G401 (cell line): ENCODE measurements at places on chromosomes 16 and 17.

DNA sequence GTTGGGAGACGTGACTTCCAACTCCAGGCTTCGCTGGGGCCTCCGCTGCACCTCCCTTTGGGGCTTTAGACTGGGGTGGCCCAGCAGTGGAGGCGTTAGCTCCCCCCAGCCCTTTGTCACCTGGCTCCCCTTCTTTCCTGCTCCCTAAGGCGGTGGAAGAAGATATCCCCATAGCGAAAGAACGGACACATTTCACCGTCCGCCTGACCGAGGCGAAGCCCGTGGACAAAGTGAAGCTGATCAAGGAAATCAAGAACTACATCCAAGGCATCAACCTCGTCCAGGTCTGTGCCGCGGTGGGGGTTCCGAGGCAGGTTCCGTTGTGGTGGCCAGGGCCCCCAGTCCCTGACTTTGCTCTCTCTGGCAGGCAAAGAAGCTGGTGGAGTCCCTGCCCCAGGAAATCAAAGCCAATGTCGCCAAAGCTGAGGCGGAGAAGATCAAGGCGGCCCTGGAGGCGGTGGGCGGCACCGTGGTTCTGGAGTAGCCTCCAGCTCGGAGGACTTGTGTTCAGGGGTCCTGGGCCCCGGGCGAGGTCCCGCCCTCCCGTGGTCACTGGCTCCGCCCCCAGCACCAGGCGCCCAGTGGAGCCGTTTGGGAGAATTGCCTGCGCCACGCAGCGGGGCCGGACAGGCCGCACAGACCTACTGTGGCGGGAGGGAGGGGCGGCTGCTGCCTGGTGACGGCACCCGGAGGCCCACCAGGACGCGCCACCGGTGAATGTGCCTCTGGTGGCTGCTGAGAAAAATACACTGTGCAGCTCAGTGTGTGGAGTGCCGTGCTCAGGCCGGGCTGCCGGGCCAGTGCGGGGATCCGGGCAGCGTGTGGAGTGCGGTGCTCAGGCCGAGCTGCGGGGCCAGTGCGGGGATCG is 3.8 kb downstream of the MRPL12 start:
- DNase-seq: no peak

- DNase-seq: no peak
Measured at GRCh38 chr16:65773301-65773874, 593.1 kb upstream of the CDH5 start.

DNA sequence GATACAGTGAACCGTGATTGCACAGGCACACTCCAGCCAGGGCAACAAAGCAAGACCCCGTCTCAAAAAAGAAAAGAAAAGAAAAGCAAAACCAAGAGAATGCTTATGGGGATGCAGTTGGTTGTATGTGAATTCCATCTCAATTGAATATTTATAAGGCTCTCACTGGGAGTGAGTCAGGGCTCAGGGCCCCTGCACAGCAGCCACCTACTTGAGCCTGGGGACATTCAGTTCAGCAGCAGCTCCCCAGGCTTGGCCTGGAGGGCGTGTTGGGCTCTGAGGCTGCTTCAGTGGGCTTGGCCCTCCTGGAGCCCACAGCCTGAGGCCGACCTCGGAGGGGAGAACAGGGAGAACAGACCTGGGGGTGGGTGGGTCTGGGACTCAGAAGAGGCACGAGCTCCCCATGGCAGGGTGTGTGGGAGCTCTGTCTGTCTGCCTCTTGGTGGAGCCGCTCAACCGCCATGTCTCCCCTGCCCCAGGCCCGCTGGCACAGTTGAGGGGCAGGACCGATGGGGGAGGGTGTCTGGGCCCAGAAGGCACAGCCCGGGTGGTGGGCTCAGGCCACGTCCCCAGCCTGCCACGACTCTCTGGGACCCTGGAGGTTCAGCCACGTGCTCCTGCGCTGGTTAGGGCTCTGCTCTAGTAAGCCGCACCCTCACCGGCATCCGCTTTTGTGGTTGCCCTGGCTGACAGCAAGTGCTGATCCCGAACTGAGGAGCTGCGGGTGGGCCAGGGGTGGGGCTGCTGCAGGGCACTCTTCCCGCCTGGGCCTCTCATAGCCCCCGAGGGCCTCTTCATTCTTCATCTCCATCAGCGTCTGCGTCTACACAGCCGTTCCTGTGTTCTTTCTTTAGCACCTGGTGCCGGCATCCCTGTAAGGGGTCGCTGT is 24.8 kb downstream of the ZFPM1 start:
- no peak for DNase-seq

DNA sequence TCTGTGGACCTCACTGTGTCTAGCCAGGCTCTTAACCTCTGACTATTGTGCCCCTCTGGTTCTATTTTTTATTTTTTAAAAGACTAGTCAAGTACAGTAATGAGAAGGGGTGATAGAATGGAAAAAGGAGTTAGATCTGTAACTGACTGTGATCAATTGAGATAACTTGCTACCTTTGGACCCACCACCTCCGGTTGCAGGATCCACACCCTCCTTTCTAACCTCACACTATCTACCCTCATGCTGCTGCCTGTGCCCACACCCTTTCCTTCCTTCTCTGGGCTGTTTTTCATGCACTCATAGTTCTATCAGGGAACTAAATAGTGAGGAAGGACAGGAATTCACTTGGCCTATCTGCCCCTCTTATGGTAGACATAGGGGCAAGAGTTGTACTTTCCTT is 172.3 kb downstream of the KATNIP start:
- DNase-seq: no peak

DNA sequence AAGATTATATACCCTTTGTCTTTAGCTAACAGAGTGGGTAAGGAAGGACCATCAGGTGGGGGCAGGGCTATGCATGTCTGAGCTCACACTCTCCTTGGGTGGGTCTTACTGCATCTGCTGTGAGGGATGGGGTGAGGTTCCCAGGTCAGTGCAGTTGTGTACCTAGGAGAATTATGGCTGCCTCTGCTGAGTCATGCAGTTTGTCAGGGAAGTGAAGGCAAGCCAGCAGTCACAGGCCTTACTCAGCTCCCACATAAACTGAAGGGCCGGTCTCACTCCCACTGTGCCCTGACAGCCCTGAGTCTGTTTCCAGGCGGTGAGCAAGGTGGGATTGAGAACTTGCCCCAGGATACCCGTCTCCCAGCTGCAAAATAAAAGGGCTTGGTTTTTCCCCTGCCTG is 328.6 kb downstream of the MAP2K6 start:
- no peak for DNase-seq

- DNase-seq: no peak
Measured at GRCh38 chr16:70563636-70564035, 40.0 kb downstream of the SF3B3 start.

DNA sequence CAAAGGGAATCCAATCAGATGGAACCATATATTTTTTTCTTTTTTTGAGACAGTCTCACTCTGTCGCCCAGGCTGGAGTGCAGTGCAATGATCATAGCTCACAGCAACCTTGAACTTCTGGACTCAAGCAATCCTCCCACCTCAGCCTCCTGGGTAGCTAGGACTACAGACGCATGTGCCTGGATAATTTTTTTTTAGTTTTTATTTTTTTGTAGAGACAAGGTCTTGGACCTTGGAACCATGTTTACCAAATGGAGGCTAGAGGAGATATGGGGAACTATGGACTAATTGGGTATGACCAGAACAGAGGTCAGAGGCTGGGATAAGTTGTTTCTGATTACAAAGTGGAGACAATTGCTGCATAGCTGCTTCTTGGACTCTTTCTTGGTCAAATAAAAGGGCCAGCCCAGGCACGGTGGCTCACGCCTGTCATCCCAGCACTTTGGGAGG is 41.2 kb upstream of the ADCY9 start:
- DNase-seq: no peak

DNA sequence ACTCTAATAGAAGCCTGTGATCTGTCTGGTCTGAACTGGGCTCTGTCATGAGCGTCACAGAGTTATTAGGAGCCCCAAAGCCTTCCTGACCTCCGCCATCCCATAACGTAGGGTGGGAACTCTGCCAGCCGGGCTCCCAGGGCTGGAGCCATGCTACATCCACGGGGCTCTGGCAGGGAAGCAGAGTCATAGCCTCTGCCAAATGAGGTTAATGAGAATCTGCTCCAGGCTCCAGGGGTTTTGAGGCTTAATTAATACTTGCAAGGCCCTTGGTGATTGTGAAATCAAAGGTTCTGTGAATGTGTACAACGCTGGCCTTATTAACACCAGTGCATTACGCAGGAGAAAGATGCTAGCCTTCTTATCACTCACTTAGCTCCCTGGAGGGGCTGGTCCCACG is 42.4 kb upstream of the ZFP90 start:
- DNase-seq: peak; percentile 7

GRCh38 chr17:39018267-39019134 is 51.3 kb upstream of the FBXO47 start:
- no peak for DNase-seq
